HFF-Myc (cell line): ENCODE measurements at places on chromosomes 7 and 10.

DNA sequence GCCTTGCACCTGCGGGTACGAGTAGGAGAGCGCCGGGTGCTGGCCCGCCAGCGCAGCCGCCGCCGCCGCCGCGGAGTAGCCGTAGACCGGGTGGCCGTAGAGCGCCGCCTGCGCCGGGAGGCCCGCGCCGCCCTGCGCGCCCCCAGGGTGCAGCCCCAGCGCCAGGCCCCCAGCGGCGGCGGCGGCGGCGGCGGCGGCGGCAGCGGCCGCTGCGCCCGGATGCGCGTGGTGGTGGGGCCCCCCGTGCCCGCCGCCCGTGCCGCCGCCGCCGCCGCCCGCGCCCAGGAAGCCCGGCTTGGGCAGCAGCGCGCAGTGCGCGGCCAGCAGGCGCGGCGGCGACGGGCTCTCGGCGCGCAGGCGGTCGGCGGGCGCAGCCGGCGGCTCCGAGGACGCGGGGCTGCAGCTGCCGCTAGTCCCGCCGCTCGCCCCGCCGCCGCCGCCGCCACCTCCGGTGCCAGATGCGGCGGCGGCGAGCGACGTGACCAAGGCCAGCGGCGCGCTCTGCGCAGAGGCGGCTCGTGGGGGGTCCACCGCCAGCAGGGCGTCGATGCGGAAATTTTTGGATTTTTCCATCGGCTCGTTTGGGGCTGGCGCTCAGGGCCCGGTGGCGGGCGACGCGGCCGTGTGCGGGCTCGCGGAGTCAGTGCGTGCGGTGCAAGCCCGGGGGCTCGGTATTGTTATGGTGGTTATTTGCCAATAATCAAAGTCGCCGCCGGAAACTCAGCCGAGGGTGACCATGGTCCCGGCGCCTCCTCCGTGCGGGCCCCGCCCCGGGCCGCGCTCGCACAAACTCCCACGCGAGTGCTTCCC lies 480 bp downstream of the MNX1 start:
- DNase-seq = no peak

DNA sequence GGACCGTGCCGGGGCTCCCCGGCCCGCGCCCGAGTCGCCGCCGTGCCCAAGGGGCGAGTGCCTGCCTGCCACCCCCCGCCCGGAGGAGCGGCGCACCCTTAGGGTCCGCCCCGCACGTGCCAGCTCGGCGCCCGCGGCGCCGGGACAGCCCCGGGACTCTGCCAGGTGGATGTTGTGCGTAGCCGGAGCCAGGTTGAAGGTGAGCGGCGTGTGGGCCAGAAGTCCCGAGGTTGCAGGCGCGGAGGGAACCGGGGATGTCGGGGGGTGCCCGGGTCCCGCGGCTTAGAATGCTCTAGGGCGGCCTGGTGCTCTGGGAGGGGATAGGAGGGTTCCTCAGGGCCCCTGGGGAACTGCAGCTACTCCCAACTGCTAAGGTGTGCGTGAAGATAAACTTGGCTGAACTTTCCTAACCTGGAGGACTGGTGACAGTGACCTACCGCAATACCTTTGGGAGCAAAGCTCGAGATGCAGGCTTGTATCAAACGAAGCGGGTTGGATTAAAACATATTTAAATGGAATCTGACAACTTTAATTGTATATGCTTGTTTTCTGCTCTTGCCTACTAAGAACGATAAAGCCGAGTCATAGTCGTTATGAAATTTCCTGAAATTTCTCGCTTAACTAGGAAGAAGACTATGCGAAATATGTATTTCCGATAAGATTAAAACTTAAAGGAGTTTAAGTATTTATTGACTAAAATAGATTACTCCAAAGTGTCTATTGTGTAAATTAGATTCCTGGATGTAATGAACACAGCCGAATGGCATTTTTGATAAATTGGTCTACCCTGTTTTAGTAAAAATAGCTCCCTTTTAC lies at the start of gene CUX1:
Gene CUX1, plus strand, starts transcription at position 156 of the 816 bp plus-strand sequence. Its CDS starts 14 bp downstream, at position 170.
- no peak for DNase-seq

GRCh38 chr7:132133501-132133900 lies 442.8 kb downstream of the PLXNA4 start:
- DNase-seq = no peak

GRCh38 chr10:72261784-72262404 lies 11.8 kb upstream of the DDIT4 start:
- DNase-seq = no peak

GRCh38 chr10:120451968-120452367 lies 5.1 kb upstream of the PLPP4 start:
- DNase-seq = no peak

DNA sequence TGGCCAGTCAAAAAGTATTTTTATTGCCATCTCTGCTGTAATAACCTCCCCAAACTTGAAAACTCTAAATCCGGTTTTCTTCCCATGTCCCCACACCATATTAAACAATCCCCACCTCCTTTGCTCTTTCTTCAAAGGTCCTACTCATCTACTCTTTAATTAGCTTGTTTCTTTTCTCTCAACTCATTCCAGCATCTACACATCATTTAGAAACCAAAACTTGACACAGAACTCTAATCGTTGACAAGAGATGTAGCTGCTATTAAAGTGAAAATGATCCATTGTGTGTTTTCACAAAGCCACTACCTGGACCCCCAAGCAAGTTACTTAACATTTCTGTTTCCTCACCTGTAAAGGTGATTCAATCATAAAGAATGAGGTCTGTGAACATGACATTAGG lies 436.3 kb upstream of the NPVF start:
- DNase-seq = no peak

GRCh38 chr7:107185716-107186115 lies 16.9 kb downstream of the HBP1 start:
- no peak for DNase-seq

- DNase-seq = no peak
Measured at GRCh38 chr7:137881607-137882260, 35.0 kb upstream of the DGKI start.

GRCh38 chr10:60367431-60367830 lies 22.2 kb downstream of the ANK3 start:
- DNase-seq = no peak

DNA sequence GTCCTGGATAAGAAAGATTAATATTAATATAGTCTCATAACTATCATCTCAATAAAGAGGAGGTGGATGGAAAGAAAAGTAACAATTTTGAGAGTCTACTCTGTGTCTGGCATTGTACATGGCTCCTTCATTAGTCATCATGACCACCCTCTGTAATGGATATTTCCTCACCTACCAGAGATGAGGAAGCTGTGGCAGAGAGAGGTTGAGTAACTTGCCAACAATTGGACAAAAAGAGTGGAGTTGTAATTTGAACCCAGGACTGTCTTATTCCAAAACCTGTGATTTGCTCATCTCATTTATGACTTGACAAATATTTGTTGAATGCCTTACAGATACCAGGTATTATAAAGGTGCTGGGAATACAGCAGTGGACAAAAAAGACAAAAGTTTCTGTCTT lies 2.1 kb upstream of the IDE start:
- no peak for DNase-seq

DNA sequence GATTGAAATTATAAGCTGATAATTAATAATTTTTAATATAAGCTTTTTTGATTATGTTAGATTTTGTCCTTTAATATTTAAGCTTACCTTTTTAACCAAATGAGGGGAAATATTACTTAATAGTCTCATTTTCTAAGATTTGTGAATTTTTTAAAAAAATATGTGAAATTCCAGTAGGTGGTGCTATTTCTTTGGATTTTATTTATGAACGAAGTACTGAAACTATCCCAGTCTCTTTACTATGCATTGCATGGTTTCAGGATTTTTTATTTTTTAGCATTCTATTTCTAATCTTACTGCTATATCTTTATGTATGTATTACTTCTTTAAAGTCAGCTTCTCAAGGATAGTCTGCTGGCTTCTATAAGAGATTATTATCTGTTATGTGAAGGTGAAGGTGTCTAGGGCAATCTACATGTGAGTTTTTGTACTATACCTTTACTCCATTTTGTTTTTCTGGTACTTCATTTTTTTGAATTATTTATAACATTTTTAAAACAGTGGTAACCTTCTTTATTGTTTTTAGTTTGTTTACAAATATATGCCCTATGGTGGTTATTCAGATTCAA lies 78.3 kb downstream of the ATRNL1 start:
- DNase-seq = no peak
